Heart left ventricle (tissue), 16 donors: ENCODE measurements at places on chromosomes 16 and 17. TPM values are rescaled to one million over a fixed set of nuclear protein-coding genes. Genes with fewer than 3 reads are reported as not detected.

The TNFSF13 gene
- 6.5 TPM for total RNA-seq

- DNase-seq = no peak
- no peaks in the 10 kb centered on the region for H3K36me3 ChIP-seq
- no peaks in the 10 kb centered on the region for H3K27me3 ChIP-seq
- H3K4me1 ChIP-seq = peaks cover 6% of the 10 kb centered on the region
- no peak overlapping the region for H3K4me3 ChIP-seq
Measured at GRCh38 chr16:5502467-5502869, 404.9 kb upstream of the EEF2KMT start.

DNA sequence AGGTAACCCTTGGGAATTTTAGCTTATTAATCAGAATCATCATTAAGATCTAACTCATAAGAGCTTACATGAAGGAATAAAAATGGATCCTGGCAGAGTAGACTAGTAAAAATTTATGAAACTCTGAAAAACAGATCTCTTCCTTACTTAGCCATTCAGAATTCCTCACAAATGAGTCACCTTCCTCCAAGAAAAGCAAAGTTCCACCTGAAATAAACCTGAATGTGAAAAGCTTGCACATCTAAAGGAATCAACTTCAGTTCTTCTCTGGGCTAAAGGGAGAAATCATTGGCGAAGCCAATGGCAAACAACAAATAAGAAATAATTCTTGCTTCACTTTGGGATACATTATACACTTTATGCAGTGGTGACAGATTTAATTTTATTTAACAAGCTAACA lies 22.7 kb downstream of the MYO1D start:
- no peaks in the 10 kb centered on the region for H3K36me3 ChIP-seq
- no peak overlapping the region for H3K4me3 ChIP-seq
- DNase-seq = no peak
- no peaks in the 10 kb centered on the region for H3K27me3 ChIP-seq
- H3K4me1 ChIP-seq = peaks cover 5% of the 10 kb centered on the region

DNA sequence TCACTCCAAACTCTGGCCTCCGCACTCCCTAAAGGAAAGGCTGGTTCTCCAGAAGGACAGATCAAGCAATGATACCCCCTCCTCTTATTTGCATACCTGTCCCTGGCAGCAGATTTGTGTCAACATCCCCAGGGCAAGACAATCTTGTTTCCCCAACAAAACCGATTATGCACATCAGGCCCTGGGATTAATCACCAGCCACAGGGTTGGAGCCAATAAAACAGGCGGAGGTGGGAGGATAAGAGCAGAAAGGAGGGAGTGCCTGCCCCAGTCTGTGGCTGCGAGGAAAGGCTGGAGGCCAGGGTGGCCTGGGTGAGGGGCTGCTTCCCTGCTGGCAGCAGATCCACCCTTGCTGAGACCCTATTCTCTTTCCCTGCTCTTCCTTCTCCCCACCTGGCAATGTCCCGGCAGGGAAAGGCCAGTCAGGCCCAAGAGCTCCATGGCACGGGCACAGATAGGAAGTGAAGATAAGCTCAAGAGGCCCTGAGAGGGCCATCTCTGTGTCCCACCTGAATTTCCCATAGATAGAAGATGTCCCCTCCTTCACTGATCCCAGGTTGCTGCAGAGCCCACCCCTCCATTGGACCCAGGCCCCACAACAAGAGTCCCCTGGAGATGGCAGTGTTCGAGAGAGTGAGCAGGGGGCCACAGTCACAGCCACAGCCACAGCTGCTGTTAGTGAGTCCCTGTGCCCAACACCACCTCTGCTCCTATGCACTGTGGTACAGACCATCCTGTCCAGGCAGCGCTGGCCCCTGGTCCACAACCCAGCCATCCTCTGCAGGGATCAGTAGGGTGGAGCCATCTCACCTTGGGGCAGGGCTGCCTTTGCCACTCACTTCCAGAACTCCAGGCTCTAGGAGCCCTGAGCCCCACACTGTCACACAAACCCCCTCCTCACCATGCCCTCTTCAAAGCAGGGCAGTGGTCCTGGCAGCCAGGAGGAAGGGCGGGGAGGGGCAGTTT lies 137.5 kb downstream of the SDK2 start:
- H3K36me3 ChIP-seq = no peaks in the 10 kb centered on the region
- H3K4me3 ChIP-seq = no peak overlapping the region

GRCh38 chr17:59753522-59754467 lies 46.3 kb downstream of the VMP1 start:
- no peak for DNase-seq
- H3K27me3 ChIP-seq = no peaks in the 10 kb centered on the region
- H3K27ac ChIP-seq = peak overlapping the region; percentile 61
- H3K4me1 ChIP-seq = peaks cover 8% of the 10 kb centered on the region
- H3K4me3 ChIP-seq = peak overlapping the region; percentile 18
